ENCODE measurements at places on chromosomes 1 and 21.

- no peak for DNase-seq
Measured at GRCh38 chr1:166079276-166079675, 87.5 kb downstream of the FAM78B start.

- DNase-seq, result no peak
Measured at GRCh38 chr21:43025636-43026180, 49.9 kb downstream of the CBS start.

DNA sequence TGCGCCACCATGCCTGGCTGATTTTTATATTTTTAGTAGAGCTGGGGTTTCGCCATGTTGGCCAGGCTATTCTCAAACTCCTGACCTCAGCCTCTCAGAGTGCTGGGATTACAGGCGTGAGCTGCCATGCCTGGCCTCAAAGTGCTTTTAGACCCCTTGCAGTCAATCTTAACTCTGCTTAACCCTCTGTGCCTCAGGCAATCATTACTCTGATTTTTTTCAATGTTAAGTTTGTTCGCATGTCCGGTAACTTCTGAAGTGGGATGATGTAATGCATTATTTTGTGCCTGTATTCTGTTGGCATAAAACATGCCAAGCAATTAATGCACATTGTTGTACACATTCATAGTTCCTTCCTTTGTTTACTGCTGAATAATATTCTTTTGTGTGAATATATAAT, 18.6 kb downstream of the SMG7 start:
- DNase-seq, result no peak

GRCh38 chr1:200558866-200559459, 61.6 kb downstream of the KIF14 start:
- no peak for DNase-seq

DNA sequence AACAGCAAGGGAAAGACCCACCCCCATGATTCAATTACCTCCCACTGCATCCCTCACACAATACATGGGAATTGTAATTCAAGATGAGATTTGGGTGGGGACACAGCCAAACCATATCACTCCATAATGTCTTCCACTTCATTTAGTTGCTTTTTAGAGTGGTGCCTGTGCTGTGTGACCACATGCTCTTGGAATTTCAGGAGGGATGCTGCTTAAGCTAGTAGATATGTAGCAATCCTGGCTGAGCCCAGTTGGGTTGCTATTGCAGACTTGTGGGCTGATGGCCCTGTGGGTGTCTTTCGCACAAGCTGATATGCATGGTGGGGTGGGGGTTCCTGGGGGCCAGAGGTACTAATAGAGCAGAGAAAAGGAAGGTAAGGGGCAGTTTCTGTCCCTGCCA, 160.4 kb upstream of the SYT6 start:
- no peak for DNase-seq

DNA sequence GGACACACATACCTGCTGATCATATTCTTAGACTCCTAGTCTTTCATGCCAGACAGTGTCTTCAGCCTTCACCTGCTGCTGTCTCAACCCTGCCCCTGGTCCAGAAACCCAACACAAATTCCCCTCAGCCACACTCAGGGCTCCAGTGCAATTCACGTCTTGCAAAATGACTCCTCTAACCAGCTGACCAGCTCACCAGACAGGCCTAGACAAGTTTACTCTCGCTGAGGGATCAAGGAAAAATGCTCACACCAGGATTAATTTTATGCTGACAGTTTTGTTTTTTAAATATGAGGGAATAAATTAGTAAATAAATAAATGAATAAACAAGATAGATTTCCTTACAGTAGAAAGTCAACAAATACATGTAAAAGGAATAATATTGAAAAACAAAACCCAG, 28.5 kb downstream of the CCDC185 start:
- no peak for DNase-seq

- DNase-seq, result no peak
Measured at GRCh38 chr1:4028139-4028501, 128.0 kb upstream of the C1orf174 start.

GRCh38 chr1:52191395-52191965, 49.6 kb downstream of the ZFYVE9 start:
- DNase-seq, result no peak
